ENCODE measurements at places on chromosomes 12 and 14.

DNA sequence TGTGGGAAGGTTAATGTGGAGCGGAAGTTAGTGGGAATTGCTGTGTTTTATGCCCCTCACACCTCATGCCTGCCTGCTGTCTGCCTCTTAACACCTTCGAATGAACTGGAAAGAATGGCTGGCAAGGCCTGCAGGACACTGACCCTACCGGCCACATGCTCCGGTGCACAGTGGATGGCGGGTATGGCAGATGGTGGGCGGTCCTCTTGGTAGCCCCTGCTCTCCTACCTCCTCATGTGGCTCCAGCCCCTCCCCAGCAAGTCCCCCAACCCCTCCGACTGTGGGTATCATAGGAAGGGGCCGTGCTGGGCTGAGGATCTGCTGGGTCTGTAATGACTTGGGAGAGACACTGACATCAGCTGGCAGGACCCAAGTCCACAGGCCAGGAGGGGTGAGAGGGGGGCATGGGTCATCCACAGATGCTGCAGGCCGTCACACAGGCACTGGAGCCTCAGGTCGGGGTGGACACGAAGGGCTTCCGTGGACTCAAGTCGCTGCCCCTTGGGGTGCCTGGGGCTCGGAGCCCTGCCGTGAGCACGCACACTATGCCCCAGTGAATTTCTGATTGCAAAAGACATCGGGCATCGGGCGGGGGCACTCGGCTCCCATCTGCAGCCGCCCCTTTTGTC, 77.4 kb downstream of the KIF26A start:
- DNase-seq, result no peak

- peak; percentile 74 for DNase-seq
These were observed 44.2 kb downstream of the KCTD10 start for GRCh38 chr12:109432842-109433304.

DNA sequence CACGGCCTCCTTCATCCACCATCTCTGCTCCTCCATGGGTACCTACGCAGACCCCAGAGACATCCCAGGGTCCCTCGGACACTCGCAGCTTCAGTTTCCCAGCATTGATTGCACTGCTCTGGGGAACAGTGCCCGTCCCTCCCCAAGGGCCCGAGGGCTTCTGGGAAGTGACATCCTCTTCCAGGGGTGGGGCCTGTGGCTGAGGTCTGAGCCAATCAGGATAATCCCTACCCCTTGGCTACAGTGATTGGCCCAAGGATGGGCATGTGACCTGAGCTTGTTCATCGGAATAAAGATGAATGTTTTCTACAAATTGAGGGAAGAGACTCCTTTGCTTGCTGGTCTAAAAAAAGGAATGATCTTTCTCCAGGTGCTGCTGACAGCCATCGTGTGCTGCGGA, 37.3 kb upstream of the MYL2 start:
- no peak for DNase-seq

GRCh38 chr12:53097207-53097563, 282 bp upstream of the IGFBP6 start:
- peak; percentile 45 for DNase-seq

DNA sequence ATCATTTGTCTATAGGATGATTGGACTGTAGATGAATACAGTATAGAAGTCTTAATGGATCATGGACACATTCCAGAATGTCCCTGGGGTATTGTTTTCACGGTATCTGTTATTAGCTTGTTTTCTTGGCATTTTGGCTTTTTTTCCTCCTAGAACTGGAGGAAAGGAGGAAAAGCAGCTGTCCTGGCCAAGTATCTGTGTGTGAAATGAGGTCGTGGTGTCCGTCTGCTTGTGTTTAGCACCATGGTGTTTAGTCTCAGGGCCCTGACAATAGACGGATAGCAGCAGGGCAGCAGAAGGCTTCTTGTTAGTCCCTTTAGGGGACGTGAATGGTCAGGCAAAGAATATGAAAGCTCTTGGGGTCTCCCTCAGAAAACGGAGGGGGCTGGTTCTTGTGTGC, 21.2 kb downstream of the FGF6 start:
- no peak for DNase-seq

GRCh38 chr14:89123215-89123614, 293.8 kb downstream of the FOXN3 start:
- DNase-seq, result no peak

DNA sequence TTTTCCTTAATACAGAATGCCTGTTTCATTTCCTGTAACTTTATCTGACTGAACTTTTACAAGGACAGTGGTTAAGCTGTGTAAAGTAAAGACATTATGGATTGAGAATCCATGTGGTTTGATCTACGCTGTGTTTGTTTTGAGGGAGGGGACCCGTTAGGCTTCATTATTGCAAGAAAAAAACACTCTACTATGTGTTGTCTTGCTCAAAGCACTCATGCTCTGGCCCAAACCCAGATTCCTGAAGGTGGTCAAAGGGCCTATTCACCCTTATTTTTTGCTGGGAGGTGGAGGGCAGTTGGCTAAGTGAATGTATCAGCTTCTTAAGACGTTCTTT, 11.9 kb downstream of the RNF10 start:
- no peak for DNase-seq

DNA sequence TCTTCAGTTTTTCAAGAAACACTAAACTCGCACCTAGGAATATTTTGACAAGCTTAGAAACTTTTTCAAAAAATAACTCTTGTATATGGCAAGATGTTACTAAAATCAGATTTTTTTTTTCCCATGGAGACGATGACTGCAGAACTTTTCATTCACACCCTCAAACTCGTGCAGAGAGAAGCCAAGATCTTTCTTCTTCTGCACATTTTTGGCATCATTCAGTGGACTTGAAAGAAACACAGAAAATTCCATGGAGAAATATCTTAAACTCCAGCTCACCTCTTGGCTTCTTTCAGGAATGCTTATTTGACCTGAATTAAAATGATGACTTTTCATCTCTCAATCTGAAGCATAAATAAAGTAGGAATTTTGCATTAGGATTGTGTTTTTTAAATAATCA, 919.4 kb downstream of the NRXN3 start:
- no peak for DNase-seq

DNA sequence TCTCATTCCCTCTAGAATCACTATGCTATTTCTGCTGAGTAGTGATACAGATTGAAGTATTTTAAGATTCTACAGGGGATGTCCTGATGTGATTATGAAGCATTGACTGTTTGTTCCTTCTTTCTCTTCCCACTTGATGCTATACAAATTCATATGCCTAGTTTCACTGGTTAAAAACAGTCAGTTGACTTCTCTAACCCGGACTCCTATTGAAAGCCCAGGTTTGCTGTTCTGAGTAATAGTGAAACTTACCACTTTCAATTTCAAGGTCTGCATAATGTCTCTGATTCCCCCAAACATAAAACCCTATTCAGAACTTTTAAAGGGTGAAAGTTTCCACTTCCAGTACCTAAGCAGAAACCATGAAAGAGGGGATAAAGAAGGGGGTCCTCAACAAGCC, 117.7 kb upstream of the RPL10L start:
- DNase-seq, result no peak

DNA sequence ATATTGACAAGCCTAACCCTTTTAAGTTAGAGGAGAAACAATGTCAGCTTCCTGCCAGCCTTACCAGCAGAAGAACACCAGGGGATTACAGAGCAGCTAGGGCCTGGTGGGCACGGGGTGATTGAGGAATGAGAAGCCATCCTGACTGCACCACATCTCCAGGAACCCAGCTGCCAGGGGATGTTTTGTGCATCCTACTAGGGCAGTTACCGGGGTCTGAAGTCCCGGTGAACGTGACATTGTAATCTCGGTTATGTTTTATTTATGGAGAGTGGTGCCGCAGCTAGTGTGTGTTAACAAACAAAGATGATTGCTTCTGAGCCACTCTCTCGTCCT, 115.9 kb downstream of the BCL11B start:
- no peak for DNase-seq

DNA sequence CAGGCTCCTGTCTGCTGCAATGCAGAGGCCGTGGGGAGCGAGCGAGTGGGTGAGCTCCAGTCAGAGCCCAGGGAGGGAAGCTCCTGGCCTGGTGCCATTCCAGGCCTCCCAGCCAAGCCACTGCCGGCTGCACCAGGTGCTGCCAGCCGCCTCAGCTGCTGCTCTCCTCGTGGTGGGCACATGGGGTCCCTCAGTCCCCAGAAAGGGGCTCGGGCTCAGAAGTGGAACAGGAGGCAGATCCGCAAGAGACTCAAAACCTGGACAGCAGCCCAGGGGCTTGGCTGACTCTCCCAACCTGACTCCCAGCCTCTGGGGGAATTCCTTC, 2.4 kb downstream of the ABCB9 start:
- no peak for DNase-seq

DNA sequence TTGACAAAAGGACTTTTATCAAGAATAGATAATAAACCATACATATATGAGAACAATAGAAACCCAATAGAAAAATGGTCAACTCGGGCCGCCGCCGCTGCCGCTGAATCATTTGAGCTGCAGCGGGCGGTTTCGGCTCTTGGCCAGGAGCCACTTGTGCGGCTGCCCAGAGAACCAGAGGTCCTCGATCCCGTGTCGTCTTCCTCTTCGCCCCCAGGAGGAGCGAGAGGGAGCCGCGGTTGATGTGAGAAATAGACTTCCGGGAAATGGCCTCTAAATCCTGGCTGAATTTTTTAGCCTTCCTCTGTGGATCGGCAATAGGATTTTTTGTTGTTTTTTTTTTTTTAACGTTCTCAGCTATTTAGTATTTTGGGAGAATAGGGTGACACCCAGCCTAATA, 44.8 kb downstream of the CPSF6 start:
- DNase-seq, result peak; percentile 23

GRCh38 chr14:74712499-74713394, at the start of the genes AREL1 and FCF1:
Gene AREL1, minus strand, starts transcription at chr14:74713080. Its CDS starts 27,465 bp downstream, at chr14:74685615.
Gene FCF1, plus strand, starts transcription at chr14:74713144. Its CDS starts 54 bp downstream, at chr14:74713198.
- DNase-seq, result peak; percentile 99

- no peak for DNase-seq
These were observed 138.9 kb upstream of the CCND2 start for GRCh38 chr12:4134448-4135263.

GRCh38 chr12:103386451-103386850, 109.3 kb downstream of the C12orf42 start:
- no peak for DNase-seq

GRCh38 chr12:42356344-42356743, 30.4 kb downstream of the PPHLN1 start:
- DNase-seq, result no peak

- no peak for DNase-seq
These were observed 97.6 kb downstream of the FGD4 start for GRCh38 chr12:32496946-32497345.

GRCh38 chr12:19529951-19530636, 90.8 kb downstream of the AEBP2 start:
- peak; percentile 30 for DNase-seq

DNA sequence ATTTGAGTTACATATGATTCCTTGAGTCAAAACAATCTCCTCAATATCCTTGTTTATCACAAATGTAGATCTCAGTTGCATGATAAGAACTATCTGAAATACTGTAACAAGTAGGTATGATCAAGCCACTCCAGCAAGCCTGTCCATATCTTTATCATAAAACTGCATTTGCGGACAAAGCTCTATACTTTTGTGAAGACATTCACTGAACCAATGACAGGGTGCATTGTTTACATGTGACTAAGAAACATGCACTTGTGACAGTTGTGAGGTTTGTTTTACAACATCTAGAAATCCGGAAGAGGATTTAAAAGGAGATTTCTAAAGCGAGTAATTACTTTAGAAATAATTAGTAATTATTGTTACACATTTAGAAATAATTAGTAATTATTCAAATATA, 111.7 kb downstream of the PPP2R5E start:
- no peak for DNase-seq
